ENCODE measurements at places on chromosomes 5 and 9. TPM values are rescaled to one million over a fixed set of nuclear protein-coding genes. Genes with fewer than 3 reads are reported as not detected.

STK32A gene
- total RNA-seq: not detected

PCDHGA10 gene
- 0.14 TPM for total RNA-seq

C8G gene
- 1.5 TPM for total RNA-seq

EQTN gene
- total RNA-seq: not detected

- no peak for DNase-seq
Measured at GRCh38 chr5:110751902-110752762, 13.3 kb downstream of the SLC25A46 start.
